Tibial nerve (tissue), 4 donors: ENCODE measurements at places on chromosomes 4 and X.

DNA sequence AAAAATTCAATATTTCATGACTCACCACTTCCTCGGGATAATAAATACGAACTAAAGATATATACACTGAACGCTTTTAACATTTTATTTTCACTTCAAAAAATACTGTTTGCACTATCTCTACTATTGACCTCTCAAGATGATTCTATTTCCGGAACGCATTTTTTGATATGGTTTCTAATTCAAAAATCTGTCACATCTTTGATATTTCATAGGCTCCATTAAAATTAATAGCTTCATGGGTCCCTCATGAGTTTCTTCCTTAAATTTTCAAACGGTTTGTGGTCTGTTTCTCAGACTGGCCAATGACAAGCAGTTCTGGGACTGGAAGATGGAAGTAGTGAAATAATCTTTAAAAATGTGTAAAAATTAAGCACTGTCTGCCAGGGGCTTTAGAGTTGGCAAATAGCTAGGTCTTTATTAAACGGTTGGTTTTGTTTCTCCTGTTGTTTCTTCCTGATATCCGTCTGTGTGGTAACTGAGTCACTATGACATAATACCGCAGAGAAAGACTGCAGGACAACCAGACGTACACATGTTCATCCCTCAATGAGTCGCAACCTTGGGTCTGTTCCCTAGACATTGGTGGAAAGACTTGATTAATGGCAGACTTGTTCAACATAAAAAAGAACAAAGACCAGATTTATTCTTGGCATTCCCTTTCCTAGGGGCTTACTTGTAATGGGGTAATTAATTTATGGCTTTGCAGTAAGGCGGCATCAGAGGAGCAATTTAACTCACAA is 133.8 kb downstream of the PALLD start:
- no peak for DNase-seq

DNA sequence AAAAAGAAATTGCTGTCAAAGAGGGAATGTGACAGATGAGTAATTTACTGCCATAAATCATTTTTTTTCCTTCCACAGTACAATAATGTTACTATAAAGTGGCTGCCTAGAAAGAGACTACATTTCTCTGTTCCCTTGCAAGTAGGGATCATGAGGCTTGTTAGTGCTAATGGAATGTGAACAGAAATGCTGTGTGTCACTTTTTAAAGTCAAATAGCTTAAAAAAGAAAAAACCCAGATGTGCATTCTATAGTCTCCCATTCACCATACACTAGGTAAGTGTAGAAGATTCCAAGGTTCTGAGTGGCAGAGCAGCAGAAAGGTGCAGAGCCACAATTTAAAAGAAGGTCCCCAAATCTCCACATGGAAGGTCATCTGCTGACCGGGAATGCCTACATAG is 328.4 kb downstream of the CAMK2D start:
- no peak for DNase-seq

- DNase-seq = no peak
Measured at GRCh38 chr4:72975488-72975784, 94.1 kb downstream of the COX18 start.

DNA sequence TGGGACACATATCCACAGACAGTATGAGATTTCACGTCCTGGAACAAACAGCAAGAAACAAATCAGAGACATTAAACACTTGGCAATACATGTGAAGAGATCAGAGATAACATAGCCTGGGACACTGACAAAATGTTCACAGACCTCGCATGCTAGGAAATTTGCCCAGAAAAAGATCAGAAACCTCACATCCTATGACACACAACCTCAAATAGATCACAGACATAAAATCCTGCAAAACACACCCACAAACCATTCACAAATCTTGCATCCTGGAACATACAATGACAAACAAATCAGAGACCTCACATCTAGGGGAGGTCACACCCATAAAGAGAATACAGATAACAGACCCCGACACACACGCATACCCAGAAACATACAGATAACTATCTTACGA is 18.0 kb downstream of the SUV39H1 start:
- DNase-seq = no peak

DNA sequence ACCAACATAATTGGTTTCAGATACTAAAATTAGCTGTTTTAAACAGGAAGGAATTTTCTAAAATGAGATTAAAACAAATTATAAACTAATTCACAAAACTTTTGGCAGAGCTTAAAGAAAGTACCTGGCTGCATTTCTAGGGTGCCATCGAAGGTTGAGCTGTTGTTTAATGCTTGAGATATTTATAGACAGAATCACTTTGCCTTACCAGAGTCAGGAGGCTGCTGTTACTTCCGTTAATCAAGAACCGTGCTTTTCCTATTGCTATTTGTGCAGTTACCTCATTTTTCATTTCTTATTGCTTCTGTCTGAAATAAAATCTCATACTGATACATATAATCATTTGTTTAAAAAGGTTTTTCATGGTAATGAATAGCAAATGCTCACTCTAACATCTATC is 242.9 kb downstream of the TECRL start:
- no peak for DNase-seq

DNA sequence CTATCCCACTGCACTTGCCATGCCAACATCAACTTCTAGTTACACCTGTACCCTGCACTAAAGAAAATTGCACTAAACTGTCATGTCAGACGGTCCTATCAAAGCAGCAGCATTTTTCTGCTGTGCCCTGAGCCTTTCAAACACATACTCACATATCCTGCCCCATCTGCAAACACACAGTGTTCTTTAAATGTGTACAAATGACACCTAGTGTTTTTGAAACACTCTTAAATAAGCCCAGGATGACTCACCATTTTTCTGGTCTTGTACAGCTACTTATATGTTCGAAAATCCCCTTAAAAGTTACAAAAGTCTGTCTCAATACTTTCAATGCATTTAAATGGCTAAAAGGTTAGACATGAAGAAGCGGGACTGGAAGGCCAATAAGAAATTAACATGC is 346.7 kb upstream of the PPARGC1A start:
- no peak for DNase-seq

DNA sequence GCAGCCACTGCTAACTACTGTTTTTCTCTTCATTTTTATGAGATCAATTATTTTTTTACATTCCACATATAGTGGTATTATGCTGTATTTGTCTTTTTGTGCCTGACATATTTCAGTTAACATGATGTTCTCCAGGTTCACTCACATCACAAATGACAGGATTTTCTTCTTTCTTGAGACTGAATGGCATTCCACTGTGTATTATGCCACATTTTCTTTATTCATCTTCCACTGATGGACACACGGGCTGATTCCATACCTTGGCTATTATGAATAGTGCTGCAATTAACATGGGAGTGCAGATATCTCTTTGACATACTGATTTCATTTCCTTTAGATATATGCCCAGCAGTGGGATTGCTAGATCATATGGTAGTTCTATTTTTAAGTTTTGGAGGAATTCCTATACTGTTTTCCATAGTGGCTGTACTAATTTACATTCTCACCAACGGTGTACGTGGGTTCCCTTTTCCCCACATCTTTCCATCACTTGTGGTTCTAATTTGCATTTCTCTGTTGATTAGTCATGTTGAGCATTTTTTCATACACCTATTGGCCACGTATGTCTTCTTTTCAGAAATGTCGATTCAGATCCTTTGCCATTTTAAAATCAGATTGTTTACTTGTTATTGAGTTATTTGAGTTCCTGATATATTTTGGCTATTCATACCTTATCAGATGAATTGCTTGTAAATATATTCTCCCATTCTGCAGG is 14.9 kb upstream of the ZCCHC4 start:
- no peak for DNase-seq

- no peak for DNase-seq
Measured at GRCh38 chrX:139920316-139920715, 12.5 kb downstream of the ATP11C start.

DNA sequence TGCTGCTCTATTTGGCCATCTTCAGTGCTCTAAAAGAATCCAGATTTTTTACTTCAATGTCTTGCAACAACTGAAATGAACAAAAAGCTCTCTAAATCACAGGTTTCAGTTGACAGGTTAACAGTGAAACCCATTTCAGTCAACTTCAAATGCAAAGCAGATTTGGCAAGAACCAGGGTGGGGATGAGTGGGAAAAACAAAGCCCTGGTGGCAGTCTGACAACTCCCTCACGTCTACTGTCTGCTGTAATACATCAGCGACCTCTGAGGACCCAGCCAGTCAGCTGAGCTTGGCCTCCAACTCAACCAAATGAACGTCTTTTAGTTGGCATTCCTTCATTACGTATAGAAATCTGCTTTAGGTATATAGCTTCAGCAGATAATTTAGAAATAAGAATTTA is 95.8 kb downstream of the COL25A1 start:
- DNase-seq = no peak

- no peak for DNase-seq
Measured at GRCh38 chr4:40502934-40503333, 126.7 kb downstream of the RBM47 start.

GRCh38 chr4:152708796-152709195 is 29.0 kb upstream of the TMEM154 start:
- no peak for DNase-seq

DNA sequence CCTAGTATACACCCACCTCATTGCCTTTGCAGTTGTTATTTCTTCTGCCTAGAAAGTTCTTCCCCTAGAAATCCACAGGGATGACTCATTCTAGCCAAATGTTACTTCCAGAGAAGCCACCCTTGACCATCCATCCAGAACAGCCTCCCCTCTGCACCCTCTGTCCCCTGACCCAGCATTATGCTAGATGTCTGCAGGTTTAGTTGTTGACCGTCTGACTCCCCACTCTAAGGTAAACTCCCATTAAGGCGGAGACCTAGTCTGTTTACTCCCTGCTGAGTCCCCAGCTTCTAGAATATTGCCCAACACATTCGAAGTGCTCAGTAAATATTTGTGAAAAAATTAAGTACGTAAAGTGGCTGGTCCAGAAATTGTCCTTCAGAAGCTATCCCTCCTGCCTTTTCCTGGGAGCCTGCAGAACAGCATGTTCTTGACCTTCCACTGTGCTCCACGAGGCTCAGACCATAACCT is 11.0 kb downstream of the SRD5A3 start:
- DNase-seq = no peak

DNA sequence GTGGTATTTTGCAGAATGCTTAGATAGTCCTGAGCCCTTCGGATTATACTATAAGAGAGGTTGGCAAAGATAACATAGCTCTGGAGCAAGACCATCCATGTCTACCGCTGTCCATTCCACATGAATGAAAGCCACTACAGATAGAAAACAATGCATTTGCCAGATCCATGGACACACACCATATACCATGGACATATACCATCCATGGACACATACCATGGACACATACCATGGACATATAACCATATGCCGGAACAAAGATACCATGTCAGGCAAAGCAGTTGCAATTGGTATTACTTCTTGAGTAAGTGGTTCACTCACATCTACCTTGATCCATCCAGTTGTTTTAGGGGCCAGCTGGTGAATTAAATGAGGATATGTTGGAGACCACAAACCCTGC is 53.2 kb upstream of the ATP6AP2 start:
- no peak for DNase-seq

- no peak for DNase-seq
Measured at GRCh38 chr4:3208826-3209225, 40.1 kb upstream of the MSANTD1 start.

DNA sequence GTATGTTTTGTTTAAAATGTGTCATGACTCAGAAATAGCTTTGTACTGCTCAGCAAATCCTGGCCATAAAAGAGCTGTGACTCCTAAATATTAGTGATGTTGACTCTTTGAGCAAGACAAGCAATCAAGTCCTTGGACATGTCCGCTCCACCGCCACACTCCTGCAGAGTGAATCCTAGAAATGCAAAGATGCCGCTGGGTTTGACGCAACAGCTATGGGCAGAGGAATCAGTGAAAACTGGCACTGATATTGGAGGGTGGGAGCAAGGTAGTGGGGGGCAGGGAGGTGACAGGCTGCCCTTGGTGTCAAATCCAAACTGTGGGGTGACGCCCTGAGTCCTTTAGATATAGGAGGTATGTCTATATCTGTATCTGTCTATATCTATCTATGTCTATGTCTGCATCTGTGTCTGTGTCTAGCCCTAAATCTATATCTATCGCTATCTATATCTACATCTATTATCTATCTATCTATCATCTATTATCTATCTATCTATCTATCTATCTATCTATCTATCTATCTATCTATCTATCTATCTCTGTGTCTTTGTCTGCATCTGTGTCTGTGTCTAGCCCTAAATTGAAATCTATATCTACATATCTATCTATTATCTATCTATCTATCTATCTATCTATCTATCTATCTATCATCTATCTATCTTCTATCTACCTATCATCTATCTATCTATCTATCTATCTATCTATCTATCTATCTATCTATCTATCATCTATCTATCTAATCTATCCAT is 129.7 kb downstream of the CPE start:
- no peak for DNase-seq

- DNase-seq = no peak
Measured at GRCh38 chr4:39741401-39741800, 43.5 kb downstream of the UBE2K start.

- DNase-seq = no peak
Measured at GRCh38 chr4:122783301-122784215, 43.1 kb upstream of the FGF2 start.
